ENCODE measurements at places on chromosomes 11 and 22. TPM values are rescaled to one million over a fixed set of nuclear protein-coding genes. Genes with fewer than 3 reads are reported as not detected.

DNA sequence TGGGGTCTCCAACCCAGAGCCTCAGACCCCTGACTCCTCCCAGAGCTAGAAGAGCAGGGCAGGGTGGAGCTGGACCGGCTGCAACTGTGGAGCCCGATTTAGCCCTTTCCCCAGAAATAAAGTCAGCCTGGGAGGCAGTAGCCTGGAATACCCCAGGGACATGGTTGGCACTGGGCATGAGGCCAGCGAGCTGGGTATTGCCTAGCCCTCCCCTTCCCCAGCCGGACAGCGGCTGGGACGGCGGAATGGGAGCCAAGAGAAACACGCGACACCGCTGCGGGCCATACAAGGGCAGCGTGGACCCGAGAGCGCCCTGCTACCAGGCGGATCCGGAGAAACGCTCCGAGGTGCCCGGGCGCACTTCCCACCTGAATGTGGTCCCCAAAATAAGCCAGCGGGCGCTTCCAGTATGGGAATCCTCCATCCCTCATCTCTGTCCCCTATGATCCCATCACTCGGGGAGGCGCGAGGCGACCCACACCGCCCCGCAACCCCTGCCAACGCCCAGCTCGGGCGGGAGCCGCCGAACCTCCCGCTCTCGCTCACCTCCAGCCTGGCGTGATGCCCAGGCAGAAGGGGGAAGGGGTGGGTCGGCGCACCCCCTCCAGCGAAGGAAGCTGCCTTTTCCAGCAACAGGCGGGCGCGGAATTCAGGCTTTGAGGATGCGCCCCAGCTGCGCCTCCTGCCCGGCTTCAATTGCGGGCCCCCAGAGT is 758 bp downstream of the MCAM start:
- H3K4me1 ChIP-seq: peaks cover 30% of the 10 kb centered on the region
- H3K27ac ChIP-seq: no peak overlapping the region
- no peak for DNase-seq
- peak overlapping the region; percentile 69 for H3K4me3 ChIP-seq

The PARVA gene
- 78.2 TPM for total RNA-seq

GRCh38 chr22:27624042-27624441 is 177.5 kb downstream of the MN1 start:
- no peak overlapping the region for H3K4me3 ChIP-seq
- no peak for DNase-seq
- H3K4me1 ChIP-seq: peaks cover 3% of the 10 kb centered on the region
- H3K27me3 ChIP-seq: peaks cover 10% of the 10 kb centered on the region
- H3K36me3 ChIP-seq: peaks cover 1% of the 10 kb centered on the region

DNA sequence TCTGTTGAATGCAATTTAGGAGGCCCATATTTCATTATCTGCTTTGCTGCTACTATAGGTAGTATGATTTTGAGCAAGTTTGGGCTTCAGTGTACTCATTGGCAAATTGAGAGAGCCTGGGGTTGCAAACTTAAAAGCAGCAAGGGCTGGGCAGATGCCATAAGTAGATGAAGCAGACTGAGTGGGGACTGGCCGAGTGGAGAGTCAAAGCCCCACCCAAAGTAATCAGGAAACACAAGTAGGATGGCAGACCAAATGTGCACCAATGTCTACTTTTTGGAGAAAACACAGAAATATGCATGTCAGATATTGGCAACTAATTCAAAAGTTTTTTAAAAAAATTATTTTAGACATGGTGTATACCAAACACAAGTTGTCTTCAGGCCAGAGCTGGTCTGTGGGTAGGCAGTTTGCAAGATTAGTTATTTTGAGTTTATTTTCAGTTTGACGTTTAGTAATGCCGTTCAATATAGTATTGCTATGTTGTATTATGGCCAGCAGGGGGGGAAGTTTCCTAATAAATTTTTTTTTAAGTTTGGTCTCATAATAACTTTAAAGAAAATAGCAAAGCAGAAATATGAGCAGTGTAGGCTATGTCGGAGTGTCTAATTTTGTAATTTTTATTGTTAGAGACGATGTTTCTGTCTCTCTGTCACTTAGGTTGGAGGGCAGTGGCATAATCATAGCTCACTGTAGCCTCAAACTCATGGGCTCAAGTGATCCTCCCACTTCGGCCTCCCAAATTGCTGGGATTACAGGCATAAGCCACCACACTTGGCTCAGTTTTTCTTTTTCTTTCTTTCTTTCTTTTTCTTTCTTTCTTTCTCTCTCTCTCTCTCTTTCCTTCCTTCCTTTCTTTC is 105.1 kb downstream of the HIPK3 start:
- H3K36me3 ChIP-seq: no peaks in the 10 kb centered on the region
- no peaks in the 10 kb centered on the region for H3K4me1 ChIP-seq
- H3K27ac ChIP-seq: no peak overlapping the region
- H3K27me3 ChIP-seq: peaks cover 23% of the 10 kb centered on the region

The TSKU gene
- total RNA-seq: 42.8 TPM

GRCh38 chr22:44928136-44928463 is 81.7 kb downstream of the PHF21B start:
- no peak overlapping the region for H3K4me3 ChIP-seq
- H3K36me3 ChIP-seq: no peaks in the 10 kb centered on the region
- no peak for DNase-seq
- no peak overlapping the region for H3K27ac ChIP-seq
- peaks cover 20% of the 10 kb centered on the region for H3K4me1 ChIP-seq

The RAB3IL1 gene
- 11.9 TPM for total RNA-seq

DNA sequence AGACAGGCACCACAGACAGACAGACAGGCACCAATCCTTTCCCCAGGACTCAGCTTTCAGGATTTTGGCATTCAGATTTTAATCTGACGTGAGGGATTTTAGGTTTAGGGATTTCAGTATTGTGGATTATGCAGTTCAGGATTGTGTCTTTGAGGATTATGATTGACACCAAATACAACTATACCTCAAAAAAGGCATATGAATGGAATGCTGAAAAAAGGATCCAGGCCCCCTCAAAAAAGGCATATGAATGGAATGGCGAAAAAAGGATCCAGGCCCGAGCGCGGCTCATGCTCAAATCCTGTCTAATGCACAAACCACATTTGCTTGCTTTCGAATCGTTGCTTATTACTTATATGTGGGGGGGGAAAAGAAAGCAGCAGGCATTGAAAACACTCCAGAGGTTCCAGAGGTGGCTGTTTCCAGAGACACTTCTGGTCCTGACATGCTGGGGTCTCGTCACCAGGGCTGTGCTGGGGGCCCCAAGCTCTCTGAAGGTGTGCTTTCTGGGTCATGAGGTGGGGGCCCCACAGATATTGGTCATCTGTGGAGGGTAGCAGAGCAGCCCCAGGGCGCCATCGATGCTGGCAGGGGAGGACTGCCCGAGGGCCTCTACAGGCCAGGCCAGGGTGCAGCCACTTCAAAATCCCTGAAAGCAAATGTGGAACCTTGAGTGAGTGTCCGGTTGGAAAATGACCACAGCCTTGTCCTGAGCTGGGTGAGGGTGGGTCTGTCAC is 16.8 kb upstream of the OSBPL5 start:
- DNase-seq: no peak
- no peak overlapping the region for H3K27ac ChIP-seq
- peaks cover 2% of the 10 kb centered on the region for H3K27me3 ChIP-seq
- H3K4me1 ChIP-seq: no peaks in the 10 kb centered on the region
- H3K36me3 ChIP-seq: no peaks in the 10 kb centered on the region
- no peak overlapping the region for H3K4me3 ChIP-seq

GRCh38 chr11:30435488-30435887 is 112.6 kb downstream of the ARL14EP start:
- peak overlapping the region; percentile 85 for H3K27ac ChIP-seq
- H3K4me3 ChIP-seq: no peak overlapping the region
- H3K36me3 ChIP-seq: peaks cover 25% of the 10 kb centered on the region
- no peaks in the 10 kb centered on the region for H3K27me3 ChIP-seq
- H3K4me1 ChIP-seq: peaks cover 30% of the 10 kb centered on the region
- DNase-seq: no peak

GRCh38 chr11:6734616-6735015 is 37.2 kb downstream of the OR2AG2 start:
- DNase-seq: no peak
- peaks cover 9% of the 10 kb centered on the region for H3K27me3 ChIP-seq

DNA sequence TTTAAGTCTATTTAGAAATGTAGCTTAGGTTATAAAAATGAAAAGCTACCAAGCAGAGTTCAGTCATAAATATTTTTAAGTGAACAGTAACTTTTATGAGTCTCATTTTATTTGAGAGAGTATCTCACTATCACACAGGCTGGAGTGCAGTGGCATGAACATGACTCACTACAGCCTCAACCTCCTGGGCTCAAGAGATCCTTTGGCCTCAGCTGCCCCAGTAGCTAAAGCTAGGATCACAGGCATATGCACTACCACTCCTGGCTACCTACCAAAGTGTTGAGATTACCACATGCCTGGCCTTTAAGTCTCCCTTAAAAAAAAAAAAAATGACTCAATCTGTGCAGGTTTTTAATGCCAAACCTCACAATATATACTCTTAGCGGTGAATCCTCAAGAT is 34.7 kb upstream of the CLNS1A start:
- no peaks in the 10 kb centered on the region for H3K4me1 ChIP-seq
- no peak overlapping the region for H3K27ac ChIP-seq
- peaks cover 65% of the 10 kb centered on the region for H3K36me3 ChIP-seq
- no peak overlapping the region for H3K4me3 ChIP-seq
- H3K27me3 ChIP-seq: no peaks in the 10 kb centered on the region
- no peak for DNase-seq

The CCDC87 gene
- 0.42 TPM for total RNA-seq

DNA sequence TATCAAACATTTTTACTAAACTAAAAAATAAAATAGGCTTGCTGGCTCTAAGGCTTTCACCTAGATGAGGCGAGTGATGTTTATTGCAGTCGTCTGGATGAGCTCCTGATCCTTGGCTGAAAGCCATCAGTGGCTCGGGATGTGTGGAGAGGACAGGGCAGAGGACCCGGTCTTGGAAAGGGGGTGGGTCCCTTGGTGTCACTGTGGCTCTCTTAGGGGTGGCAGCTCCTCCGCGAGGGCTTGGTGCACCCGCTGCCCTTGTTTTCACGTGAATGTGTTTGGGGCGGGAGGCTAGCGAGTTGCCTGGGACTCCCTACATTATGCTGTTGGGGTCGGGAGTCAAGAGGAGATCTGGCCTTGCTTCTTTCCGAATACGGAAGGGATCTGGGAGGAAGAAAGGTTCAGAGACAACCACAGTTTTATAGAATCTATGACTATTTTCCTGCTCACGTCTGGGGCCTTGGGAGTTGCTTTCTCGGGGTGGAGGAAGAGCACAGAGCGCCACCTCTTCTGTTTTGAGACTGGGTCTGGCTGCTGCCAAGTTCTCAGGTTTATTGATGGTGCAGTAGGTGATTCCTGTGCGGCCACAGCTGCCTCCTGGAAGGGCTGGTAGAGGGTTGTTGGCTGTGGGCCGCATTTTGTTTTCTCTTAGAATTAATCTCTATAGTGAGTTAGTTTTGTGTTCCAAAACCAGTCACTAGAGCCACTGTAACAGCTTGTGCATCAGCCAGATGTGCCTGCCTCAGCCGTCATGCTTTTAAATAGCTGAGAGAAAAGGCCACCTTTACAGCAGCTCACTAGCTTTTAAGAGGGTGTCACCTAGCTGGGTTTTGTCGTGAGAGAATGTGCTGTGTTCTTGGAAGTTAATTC is 12.8 kb downstream of the TBC1D22A start:
- DNase-seq: no peak
- no peaks in the 10 kb centered on the region for H3K27me3 ChIP-seq
- H3K27ac ChIP-seq: peak overlapping the region; percentile 88
- no peaks in the 10 kb centered on the region for H3K36me3 ChIP-seq

The SEC14L6 gene
- 2.3 TPM for total RNA-seq
